Fibroblast of skin of back (primary cell): ENCODE measurements at places on chromosomes 6 and 20.

GRCh38 chr6:29487131-29487530, 625 bp downstream of the MAS1L start:
- no peak for DNase-seq

DNA sequence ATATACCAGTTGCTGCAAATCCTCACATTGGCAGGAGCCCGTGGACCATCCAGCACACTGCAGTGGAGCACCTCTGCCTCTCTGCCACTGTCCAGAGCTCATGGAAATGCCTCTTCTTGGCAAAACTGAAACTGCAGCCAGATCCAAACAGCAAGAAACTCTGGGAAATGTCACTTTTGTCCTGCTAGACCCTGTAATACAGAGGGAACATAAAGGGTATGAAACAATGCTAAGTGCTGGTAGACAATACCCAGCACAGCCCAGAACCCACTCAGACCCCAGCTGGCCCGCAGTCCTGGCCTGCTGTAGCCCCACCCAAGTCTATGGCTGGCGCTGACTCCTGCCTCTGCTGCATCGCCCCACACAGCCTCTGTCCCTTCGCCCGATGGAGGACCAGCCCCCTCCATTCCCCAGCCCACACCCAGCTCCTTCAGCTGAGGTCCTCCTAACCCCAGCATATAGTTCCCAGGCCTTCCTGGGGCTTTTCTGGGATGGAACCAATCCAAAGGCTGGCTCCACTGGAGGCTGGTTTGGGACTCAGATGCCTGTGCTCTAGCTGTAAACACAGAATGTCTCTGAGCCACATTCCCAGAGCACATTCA, 242.5 kb downstream of the LRFN2 start:
- no peak for DNase-seq

DNA sequence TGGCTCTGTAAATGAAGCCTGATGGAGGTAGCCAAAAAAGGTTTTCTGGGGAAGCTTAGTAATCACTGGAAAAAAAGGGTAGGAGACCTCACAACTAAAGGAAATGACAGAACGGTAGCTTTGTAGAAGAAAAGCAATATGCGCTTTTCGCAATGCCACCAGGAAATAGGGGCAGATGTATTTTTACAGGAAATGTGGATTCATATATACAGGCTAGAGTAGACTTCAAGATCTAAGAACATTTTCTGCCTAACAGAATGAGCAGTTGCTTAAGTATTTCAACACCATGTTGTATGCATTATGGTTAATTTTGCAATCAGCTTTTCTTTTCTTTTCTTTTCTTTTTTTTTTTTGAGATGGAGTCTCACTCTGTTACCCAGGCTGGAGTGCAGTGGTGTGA, 219.6 kb downstream of the CD83 start:
- no peak for DNase-seq

- peak; percentile 69 for DNase-seq
Observed at GRCh38 chr20:57388953-57389694, 2.1 kb upstream of the RBM38 start.

DNA sequence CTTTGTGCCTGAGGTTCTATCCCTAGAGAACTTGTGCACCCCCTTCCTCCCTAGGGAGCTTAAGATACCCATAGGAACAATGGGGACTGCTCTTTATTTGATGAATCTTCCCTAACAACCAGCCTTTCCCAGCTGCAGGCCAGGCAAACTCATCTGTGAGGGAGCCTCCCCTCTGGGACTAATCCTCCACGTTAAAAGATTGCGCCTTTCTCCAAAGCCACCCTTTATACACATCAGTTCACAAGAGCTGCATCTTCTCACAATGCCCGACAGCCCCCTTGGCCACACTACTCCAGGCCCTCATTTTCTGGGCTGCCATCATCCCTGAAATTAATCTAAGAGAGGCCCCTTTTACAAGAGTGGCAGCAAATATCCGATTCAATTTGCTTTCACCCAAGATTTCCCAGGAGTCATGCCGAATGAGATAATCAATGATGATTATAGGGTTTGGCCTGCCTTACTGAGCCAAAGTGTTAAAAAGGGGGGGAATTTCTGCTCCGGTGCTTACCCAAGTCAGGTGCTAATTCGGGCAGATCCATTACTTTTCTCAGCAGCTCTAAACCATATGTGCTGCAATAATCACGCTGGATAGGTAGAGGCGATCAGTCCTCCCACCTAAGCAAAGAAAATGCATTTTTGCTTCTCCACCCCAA, 336.5 kb downstream of the KIF16B start:
- no peak for DNase-seq

DNA sequence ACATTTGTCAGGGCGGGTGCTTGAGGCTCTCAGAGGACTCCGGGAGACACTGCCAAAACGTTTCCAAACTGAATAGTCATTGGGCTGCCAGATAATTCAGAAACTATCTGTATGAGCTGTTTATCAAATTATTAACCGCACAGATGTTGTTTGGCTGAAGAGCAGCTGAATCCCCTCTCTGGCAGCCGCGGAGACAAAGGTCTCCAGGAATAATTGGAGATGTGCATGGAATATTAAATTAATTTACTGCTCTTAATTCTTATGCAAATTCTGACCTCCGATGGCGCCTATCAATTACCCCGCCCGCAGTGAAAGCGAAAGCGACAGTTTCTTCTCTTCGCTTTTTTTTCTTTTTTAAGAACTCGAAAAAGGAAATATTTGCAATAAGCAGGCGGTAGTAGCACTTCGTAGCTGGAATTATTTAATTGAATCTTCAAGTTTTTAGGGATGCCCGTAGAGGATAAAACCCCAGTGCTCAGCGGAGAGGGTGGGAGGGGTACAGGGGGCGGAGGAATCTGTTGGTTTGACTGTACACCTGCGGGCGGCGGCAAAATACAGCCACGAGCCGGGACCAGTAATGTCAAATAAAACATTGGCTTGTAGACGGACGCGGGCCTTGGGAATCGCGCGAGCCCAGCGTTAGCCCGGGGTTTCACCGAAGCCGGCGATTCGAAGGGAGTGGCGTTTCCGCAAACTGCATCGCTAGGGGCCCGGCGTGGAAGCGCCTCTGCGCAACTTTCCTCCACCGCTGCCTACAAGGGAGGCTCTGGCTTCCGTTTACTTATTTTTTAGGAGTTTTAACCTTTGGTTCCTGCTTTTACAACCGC, 6.2 kb downstream of the LINC00237 start:
- no peak for DNase-seq
